CD14-positive monocyte (primary cell): ENCODE measurements at places on chromosomes 7 and 10. TPM values are rescaled to one million over a fixed set of nuclear protein-coding genes. Genes with fewer than 3 reads are reported as not detected.

The IQUB gene
- not detected for polyA plus RNA-seq

The C7orf33 gene
- not detected for polyA plus RNA-seq

The DRGX gene
- polyA plus RNA-seq, result not detected

The SH2B2 gene
- polyA plus RNA-seq, result 3.8 TPM

The EPHB6 gene
- polyA plus RNA-seq, result 7.9 TPM

The GHRHR gene
- not detected in 2 replicates for polyA plus RNA-seq

The RSU1 gene
- 100 TPM for polyA plus RNA-seq

The C10orf53 gene
- polyA plus RNA-seq, result not detected

The CCDC3 gene
- not detected for polyA plus RNA-seq

The PON1 gene
- polyA plus RNA-seq, result not detected

The IL2RA gene
- polyA plus RNA-seq, result 0.06 TPM

- no peak for DNase-seq
Measured at GRCh38 chr10:127534496-127534895, 14.6 kb upstream of the NPS start.

DNA sequence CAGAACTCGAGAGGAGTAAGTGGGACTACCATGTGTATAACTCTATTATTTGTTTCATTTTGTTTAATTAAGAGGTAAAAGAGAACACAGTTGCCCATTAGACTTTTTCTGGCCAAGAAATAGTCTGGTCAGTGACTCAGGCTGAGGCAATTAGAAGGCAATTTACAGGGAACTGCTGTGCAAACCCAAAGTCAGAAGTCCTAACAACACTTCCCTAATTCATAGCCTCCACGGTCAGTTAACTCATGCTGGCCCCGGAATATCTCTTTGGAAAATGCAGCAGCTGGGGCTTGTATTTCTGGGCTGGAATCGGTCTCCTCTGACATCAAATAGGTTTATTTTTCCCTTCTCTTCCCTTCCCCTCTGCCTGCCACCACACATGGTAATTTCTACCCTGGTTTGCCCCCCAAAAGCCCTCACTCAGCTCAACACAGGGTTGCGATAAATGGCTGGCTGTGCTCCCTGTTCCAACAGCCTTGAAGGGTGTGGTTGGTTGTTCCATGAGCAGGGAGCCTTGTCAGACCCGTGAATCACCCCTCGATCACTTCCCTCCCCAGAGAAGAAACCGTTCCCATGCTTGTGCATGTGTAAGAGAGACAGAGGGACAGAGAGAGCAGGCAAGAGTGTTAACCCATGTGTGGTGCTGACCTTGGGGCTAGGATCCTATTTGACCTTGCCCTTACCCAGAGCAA lies 5.3 kb downstream of the SH3PXD2A start:
- peak; percentile 72 for DNase-seq

- no peak for DNase-seq
Measured at GRCh38 chr7:10122551-10123100, 851.0 kb upstream of the PHF14 start.

DNA sequence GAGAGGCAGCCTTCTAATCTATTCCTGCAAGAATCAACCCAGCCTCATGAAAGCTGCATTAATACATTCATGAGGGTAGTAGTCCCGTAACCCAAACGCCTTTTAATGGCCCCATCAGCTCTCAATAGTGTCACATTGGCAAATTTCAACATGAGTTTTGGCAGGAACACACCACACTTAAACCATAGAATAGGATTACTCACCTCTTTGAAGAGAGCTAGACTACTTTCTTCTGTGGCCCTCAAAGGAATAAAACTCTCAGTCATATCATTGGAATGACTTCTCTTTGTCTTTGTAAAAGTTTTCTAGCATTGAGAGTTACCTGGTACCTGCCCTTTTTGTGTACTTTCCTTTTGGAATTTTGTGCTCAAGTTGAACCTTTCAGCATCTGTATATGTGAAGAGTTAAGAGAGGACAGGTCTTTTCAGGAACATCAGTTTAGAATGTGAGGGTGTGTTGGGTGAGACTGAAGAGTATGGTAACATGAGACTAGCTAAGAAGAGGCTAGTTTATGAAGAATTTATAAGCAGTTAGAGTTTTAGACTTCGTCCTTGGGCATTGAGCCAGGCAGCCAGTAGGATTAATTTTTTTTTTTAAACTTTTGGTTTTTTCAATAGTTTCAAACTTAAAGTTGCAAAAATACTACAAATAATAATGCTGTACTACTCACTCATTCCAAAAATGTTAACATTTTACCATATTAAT lies 92.6 kb downstream of the MLLT10 start:
- no peak for DNase-seq

- DNase-seq, result no peak
Measured at GRCh38 chr10:52609626-52610240, 162.9 kb downstream of the MBL2 start.

DNA sequence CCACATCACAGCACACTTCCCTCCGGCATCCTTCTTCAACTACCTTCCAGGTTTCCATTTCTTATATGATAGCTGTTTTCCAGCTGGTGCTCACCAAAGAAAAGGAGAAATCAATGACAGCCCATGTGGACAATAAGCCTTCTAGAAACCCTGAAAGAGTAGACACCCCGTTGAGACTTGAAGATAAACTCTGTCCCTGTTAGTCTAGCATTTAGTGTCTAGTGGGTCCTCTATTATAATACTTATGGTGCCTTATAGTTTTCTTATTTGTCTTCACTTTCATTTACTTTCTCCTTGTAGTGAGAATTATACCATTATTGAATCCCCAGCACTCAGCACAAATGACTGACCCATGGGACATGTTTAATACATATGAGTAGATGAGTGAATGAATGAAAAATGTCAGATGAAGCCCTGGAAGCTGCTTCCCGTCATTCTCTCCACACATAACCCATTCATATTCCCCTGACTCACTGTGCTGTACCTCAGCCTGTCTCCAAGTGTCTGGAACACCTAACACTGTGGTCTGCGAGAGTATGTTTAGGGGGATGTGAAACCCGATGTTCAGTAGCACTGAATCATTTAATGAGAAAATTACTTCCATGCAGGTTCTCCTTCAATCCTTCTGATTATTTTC lies 377.6 kb downstream of the GPR158 start:
- no peak for DNase-seq

DNA sequence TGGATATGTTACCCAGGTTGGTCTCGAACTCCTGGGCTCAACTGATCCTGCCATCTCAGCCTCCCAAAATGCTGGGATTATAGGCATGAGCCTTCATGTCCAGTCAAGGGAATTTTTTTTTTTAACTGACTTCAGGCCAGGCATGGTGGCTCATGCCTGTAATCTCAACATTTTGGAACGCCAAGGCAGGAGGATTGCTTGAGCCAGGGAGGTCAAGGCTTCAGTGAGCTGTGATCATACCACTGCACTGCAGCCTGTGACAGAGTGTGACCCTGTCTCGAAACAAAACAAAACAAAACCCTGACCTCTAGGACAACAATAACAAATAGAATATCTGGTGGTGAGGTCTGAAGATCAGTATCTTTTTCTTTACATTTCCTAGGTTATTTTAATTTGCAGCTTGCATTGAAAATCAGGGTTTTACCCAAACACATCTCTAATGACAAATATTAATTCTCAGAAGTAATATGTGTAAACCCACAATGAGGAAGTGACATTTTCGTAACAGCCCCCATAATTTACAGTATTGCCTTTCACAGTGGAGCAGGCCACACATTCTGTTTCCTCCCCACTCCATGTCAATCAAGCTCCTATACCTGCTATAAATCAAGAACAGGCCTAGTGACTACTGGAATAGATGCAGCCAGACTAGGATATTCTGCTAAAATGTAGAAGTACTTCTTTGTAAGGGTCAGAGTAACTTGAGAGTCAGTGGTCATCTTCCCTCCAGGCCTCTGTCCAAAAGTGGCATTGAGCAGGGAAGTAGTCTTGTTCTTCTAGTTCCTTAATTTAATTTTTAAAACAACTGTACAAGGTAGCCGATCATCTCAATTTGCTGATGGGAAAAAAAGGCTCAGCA lies 43.3 kb upstream of the ECHDC3 start:
- peak; percentile 49 for DNase-seq

DNA sequence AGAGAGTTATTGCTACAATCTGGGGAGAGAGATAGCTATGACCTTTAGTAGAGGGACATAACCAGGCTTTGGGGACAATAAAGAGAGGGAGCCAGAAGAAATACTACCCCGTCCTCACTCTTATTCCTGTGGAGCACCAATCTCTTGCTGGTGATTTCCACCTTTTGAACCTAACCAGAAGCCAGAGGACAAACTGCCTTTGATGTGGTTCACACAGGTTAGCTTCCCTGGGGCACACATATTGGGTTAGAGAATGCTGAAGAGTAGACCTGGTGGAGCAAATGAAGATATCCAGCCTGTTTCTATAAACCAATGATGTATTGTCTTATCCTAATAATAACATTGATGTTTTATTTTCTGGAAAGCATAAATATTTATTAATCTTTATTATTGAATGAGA lies 399.3 kb downstream of the HTR7 start:
- DNase-seq, result no peak

GRCh38 chr7:120272261-120272660 lies 714 bp upstream of the KCND2 start:
- no peak for DNase-seq

- DNase-seq, result no peak
Measured at GRCh38 chr7:107596881-107597581, 17.0 kb downstream of the BCAP29 start.

- DNase-seq, result no peak
Measured at GRCh38 chr10:107516349-107516748, 351.8 kb upstream of the SORCS1 start.

DNA sequence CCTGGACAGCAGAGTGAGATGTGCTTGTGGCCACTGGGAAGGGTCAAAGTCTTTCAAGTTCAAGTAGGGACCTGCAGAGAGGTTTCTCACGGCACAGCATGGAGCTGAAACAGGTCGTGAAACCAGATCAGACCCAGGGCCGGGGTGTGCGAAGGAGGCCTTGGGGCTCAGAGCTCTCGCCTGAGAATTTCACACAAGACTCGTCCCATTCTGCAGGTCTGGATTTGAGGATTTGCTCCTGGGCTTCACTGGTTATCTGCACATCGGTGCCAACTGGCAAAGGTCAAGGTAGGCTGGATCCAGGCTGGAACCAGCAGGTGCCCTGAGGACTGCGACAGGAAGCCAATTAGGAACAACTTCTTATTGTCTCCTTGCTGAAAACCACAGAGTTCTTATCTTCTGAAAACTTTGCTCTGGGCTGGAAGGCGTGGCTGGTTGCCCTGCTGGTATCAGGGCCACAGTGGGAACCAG lies 24.0 kb upstream of the GTF2I start:
- no peak for DNase-seq

GRCh38 chr7:99576251-99576650 lies 17.8 kb downstream of the ZNF655 start:
- DNase-seq, result no peak

DNA sequence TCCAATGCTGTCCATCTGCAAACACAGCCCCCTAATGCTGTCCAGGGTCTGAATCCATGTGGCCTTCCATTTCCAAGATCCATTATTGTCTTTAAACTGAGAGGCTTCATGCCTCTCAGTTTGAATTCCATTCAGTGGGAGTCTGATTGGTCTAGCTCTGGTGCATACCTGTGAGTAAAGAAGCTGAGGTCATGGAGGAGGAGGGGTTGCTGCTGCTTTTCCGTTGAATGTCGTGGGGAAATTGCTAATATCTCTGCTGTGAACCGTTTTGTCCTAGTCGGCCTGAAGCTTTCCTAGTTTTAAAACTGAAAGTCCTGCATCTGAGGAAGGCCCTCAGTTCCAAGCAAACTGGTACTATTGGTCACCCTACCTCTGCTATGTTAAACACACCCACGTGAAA lies 17.7 kb downstream of the SH2D4B start:
- DNase-seq, result no peak

- DNase-seq, result no peak
Measured at GRCh38 chr10:4280461-4281189, 495.6 kb upstream of the KLF6 start.

GRCh38 chr7:28032738-28033380 lies 147.7 kb downstream of the JAZF1 start:
- DNase-seq, result no peak

DNA sequence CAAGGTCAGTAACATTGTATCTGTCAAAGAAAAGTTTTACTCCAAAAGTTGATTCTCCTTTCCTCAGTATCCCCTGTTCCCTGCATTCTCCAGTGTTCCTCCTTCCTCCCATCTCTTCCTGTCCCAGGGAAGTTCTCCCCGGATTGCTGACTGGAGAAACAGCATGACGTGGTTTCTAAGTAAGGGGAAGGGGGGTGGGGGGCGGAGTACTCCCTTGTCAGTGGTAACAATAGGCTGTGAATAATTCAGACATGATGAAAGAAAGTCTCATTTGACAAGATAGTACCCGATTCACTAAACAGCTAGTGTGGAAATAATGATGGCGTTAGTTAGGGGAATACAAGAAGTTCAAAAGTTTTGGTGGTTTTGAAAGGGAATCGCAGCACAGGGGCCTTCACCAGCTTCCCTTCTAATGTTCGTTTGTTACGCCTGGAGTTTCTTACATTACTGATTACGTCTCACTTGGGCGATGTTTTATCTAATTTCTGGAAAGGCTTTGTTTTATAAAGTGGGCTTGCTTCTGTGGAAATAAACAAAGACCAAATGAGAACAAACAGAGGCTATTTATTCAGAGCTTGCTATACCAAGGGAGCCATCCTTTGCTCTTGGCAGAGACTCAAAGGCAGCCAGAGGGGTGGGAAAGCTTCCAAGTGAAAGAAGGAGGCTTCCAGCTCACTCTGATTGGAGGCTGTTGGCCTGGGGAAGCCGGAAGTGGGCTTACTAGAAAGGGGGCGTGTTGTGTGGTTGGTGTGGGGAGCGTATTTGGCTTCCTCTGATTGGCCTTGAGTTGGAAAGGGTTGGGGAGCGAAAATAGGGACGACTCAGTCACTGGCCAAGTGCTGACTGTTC lies 453.7 kb downstream of the SDK1 start:
- no peak for DNase-seq

DNA sequence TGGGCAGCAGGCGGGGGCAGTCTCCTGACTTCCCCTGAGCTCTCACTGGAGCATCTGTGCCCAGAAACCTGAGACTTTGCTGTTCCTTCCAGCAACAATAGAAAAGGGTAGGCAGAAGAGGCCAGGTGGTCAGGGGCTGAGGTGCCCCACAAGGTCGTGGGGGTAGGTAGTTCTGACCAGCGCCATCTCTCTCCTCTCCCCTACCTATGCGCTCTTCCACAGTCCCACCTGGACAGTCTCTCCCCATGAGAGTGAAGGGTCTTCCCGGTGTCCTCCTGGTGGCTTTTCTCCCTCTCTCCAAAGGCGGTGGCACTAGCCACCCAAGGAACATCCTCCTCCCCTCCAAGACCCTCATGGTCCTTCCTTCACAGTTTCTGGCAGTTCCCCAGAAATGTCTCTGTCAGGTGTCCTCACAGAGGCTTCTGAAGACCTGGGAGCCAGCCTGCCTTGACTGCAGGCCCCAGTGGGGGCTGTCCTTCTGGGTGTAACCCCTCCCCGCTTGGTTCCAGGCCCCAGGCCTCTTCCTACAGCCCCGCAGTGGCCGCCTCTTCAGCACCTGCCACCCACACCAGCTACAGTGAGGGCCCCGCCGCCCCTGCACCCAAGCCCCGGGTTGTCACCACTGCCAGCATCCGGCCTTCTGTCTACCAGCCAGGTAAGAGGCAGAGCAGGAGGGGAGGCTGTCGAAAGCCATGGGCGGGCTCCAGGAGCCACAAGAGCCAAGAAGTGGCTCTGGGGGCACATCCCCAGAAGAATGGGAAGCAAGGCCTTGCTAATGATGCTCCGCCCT lies 41.3 kb downstream of the LDB3 start:
- DNase-seq, result no peak
